ENCODE measurements at places on chromosomes 1 and 21.

DNA sequence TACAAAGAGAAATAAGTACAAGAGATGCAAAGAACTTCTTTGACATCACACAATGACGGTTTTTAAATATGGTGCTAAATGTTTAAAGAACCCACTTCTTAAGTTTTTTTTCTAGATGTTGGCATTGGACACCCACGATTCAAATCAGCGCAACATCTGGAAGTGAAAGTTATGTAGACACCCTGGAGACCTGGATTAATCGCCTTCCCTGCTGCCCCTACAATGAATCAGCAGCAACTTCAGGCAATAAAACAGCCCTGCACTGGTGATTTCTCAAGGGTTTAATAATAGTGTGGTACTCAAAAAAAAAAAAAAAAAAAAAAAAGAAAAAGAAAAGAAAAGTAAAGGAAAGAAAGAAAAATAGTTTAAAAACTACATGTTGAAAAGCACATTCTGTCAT, 248.3 kb downstream of the NUF2 start:
- DNase-seq, result no peak

DNA sequence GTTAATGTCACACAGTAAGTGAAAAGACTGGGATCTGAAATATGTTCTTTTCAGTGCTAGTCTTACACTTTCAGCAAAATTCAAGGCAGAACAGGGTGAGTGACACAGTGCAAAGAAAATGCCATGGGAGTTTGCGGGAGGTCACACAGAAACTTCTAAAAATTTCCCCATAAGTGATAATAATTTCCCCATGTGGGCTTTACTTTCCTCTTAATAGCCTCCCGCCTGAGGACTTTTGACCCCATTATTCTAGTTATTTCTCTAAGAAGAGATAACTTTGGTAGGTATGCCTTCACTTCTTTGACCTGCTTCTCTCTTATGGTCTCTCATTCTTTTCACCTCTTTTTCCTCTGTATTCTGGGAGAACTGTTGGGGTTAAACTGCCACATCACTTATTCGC, 8.1 kb upstream of the DNAH14 start:
- DNase-seq, result no peak

GRCh38 chr1:202586018-202586821, 124.0 kb downstream of the SYT2 start:
- no peak for DNase-seq

DNA sequence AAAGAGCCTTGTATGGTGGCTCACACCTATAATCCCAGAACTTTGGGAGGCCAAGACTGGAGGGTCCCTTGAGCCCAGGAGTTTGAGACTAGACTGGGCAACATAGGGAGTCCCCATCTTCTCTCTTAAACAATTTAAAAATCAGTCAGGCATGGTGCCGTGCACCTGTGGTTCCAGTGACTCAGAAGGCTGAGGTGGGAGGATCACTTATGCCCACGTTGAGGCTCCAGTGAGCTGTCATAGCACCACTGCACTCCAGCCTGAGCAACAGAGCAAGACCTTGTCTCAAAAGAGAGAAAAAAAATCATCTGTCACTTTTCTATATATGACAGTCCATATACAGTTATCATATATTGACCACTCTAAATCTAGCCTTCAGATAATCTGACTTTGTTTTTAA, 658.3 kb downstream of the LTN1 start:
- DNase-seq, result no peak

DNA sequence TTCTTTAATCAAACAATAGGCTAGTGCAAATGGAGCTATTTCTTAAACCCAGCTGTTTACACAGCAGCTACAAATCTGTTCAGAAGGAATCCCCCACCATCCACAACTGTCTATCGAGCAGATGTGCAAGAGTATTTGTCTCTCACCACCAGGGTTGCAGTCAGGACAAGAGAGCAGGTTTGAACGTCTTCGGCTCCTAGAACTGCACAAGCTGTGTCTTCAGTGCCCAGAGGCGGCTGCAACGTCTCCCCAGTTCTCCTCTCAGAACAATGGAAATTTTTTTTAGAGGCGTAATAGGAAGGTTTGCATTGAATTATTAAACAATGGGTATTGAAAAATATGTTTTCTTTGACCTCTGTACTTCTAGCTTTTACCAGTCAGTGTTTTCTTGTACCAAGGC, 7.3 kb downstream of the OVAAL start:
- no peak for DNase-seq

DNA sequence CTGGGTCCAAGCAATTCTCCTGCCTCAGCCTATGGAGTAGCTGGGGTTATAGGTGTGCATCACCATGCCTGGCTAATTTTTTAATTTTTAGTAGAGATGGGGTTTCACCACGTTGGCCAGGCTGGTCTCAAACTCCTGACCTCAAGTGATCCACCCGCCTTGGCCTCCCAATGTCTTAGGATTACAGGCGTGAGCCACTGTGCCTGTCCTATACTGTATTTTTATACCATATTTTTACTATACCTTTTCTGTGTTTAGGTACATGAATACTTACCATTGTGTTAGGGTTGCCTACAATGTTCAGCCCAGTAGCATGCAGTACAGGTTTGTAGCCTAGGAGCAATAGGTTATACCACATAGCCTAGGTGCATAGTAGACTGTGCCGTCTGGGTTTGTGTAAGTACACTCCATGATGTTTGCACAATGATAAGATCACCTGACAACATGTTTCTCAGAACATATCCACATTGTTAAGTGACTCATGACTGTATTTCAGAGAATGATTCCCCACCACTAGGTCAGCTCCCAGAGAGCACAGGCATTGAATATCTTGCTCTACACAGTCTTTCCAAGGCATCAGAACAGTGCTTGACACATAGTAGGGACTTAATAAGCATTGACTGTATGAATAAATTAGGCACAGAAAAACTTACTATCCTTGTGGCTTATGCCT, 6.0 kb upstream of the CITED4 start:
- DNase-seq, result peak; percentile 18
